Left kidney (tissue), 8 donors: ENCODE measurements at places on chromosomes 3 and 15. TPM values are rescaled to one million over a fixed set of nuclear protein-coding genes. Genes with fewer than 3 reads are reported as not detected.

Gene FNDC3B
- 62.2 TPM for polyA plus RNA-seq

DNA sequence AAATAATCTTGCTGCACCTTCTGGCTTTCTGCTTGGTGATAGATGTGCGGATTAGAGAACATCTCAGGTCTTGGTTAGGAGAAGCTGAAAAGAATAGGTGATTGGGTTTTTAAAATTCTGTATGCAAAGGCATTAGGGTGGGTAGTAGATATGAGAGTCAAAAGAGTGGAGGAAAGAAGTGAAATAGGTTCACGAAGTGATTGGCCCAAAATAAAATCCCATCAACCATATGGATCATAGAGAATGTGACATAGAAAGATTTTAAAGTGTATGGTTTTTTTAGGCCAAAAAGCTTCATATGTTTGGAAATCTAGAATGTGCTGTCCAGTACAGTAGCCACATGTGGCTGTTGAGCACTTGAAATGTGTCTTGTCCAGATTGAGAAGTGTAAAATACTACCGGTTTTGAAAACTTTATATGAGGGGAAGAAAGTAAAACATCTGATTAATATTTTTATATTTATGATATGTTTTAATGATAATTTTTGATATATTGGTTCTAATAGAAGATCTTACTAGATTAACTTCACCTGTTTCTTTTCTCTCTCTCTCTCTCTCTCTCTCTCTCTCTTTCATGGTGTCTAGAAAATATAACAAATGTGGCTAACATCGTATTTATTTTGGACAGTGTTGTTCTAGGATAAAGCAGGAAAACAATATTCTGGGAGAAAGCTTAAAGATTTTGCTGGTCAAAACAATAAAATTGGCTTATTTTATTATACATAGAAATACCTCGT lies 2.9 kb downstream of the MBNL1 start:
- DNase-seq = no peak

- DNase-seq = no peak
Measured at GRCh38 chr3:171700157-171700556, 110.1 kb downstream of the PLD1 start.

- DNase-seq = no peak
Measured at GRCh38 chr3:149216193-149216869, 5.3 kb downstream of the CP start.

Gene GOLGA8Q
- polyA plus RNA-seq = 2.5 TPM

DNA sequence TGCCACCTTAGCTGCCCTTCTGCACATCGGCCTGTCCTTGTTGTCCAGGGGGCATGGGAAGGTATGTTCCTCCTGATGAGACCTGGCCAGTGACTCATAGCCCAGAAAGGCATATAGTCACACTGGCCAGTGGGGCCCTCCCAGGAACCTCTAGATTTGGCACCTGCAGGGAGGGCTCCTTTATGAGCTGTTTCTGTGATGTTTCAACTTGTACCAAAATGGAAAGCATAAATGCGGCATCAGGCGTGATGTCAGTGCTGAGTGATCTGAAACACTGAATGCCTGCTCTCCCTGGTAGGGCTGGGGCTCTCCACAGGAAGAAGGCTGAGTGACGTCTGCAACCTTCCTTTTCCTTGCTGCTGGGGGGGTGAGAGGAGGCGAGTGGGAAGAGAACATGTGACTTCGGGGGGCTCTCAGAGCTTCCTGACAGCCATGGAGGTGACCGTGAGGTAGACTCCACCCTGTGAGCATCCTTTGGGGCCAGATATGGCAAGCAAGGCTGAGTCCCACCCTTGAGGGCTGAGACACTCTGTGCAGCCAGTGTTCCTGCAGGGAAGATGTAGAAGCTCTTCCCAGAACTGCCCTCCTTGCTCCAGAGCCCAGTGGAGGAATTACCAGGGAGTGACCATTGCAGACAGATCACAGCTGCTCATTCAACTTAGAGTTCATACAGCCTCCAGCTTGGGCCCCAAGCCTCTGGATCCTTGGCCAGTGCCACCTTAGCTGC lies 37.1 kb upstream of the APEH start:
- DNase-seq = no peak

Gene PDCD10
- 71.5 TPM for polyA plus RNA-seq

DNA sequence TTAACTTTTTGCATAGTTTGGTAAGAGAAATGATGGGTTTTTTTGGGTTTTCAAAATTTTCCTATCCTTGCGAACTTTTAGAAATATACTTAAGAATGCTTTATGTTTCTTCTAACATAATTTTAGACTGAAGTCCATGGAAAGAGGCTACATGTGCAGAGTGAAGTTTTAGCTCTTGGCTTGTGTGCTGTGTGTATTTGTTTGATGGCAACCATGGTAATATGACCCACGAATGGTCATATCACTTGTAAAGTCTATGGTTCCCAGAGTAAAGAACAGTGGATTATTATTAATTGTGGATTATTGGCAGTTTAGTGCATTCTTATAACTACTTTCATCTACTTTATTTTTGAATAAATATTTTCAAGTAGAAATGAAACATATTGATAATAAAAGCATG lies 124.0 kb upstream of the GOLGA6L4 start:
- DNase-seq = no peak

Gene IL17RD
- polyA plus RNA-seq = 66.6 TPM

- no peak for DNase-seq
Measured at GRCh38 chr15:51932161-51932560, 39.4 kb downstream of the LEO1 start.

GRCh38 chr3:59153648-59154047 lies 103.8 kb upstream of the CFAP20DC start:
- DNase-seq = no peak

- no peak for DNase-seq
Measured at GRCh38 chr3:101635345-101635744, 41.6 kb downstream of the ZBTB11 start.

GRCh38 chr3:133361011-133361410 lies 38.8 kb upstream of the BFSP2 start:
- DNase-seq = no peak

GRCh38 chr3:119880966-119881365 lies 99.1 kb downstream of the NR1I2 start:
- no peak for DNase-seq

DNA sequence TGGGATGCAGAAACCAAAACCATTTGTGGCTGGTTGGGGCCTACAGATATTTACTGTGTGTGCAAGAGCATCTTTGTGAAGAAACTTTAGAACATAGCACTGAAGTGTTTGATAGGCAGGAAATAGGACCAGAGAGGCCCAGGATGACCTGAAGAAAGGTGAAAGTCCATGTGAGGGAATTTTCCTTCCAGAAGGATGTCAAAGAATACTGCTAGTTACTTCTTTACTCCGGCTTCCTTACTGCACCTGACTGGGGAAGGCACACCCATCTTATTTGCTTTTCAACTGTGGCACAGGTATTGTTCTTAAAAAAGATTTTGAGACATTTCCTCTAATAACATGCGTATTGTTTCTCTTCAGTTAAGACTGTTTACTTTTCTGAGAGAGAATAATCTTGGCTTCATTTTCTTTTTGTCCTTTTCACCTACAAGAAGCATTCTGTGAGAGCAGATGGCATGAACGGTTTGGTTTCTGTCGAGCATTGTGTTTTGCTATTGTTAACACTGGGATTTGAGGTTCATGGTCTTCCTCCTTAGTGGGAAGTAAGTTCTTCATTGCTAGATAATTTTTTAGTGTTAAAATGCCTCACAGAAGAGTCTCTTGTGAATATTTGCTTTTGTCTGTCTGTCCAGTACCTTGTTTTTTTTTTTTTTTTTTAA lies 71.5 kb downstream of the SLCO3A1 start:
- DNase-seq = no peak

Gene ASB14
- 1.4 TPM for polyA plus RNA-seq

- peak; percentile 33 for DNase-seq
Measured at GRCh38 chr3:40191850-40192448, 117.6 kb upstream of the EIF1B start.

Gene GOLGA8R
- 10.9 TPM for polyA plus RNA-seq

DNA sequence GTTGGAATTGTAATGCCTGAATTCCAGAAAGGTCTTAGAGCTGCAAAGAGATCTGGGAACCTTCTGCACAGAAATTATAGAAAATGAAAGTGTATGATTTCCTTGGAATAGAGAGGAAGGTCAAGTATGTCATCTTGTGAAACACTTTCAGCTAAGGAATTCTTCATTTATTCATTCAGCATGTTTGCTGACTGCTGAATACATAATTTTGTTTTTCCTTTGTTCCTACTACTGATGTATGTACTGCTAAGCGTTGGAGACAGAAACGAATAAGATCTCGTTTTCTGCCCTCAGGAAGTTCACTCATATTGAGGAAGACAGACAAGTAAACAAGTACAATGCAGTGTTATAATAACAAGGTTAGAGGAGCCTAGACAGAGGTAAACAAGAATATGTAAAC lies 14.3 kb upstream of the IL20RB start:
- no peak for DNase-seq

Gene CFAP100
- polyA plus RNA-seq = 1.7 TPM

Gene ADGRG7
- polyA plus RNA-seq = not detected

DNA sequence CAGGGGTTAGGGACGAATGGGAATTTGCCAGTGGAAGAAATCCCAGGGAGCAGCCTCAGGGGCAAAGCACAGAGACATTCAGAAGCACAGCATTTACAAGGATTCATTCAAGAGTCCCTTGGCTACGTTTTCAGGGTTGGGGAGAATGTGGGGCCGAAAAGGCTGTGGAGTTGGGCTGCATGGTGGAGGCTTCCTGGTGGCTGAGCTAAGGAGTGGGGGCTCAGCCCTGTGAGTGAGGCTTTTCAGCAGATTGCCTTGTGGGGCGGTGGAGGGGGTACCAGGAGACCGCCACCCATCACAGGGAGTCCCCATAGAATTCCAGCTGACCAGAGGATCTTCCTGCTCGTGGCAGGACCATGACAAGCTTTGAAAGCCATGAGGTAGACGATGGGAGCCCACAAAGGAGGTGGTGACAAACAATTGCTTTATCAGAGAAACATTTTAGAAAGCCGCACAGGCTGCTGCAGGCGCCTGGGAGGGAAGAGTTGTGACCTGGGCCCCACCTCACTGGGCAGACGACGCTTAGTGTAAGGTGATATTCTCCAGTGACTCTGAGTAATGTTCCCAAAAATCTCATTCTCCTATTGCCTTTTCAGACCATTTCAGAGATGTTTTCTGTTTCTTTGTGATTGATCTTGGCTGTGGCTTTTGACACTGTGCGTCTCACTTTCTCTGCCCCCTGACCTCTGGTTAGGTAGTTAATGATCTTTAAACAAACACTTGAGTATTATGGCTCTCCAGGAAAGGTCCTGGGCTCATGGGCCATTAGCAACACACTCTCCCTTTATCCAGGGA lies 128.0 kb downstream of the DNAJB8 start:
- peak; percentile 48 for DNase-seq

DNA sequence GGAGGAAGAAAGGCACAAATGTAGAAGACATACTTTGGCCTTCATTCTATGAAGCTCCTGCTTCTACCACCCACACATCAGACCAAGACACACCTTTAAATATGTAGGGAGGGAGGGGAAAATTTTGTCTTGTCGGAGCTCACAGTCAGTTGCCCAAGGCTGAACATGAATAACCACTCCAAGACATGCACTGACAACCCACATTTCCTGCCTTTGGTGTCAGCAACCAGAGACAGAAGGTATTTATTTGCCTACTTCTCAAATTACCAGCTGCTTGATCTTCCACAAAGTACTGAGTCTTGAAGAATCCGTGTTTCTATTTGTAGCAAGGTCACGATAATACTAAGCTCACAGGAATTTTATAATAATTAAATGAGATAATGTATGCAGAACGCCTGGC lies 169.7 kb downstream of the KCNMB2 start:
- DNase-seq = no peak

Gene NBEAL2
- polyA plus RNA-seq = 44.0 TPM

GRCh38 chr3:19256313-19256712 lies 108.0 kb downstream of the KCNH8 start:
- DNase-seq = no peak

DNA sequence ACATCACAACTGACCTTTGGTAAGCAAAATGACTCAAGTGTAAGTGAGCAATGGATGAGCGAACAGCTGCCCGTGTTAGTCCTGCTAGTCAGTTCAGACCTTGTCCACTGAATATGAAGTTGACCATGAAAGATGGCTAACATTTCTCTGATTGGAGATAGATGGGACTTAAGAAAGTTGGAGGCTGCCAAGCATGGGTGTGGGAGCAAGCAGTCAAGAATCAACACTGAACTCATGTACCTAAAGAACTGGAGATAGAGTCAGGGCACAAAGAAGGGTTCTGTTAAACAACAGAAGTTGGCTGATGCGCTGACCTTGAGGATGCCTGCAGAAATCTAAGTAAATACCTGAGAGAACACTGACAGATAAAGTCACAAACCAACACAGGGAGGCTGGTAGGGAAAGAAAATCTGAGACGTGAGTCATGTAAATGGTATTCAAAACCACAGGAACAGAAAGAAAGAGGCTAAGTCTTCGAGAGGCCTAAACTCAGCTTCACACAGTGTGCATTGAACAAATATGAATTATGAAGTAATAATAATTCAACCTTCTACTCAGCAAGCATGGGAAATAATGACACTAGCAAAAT lies 30.7 kb upstream of the ANPEP start:
- DNase-seq = no peak

DNA sequence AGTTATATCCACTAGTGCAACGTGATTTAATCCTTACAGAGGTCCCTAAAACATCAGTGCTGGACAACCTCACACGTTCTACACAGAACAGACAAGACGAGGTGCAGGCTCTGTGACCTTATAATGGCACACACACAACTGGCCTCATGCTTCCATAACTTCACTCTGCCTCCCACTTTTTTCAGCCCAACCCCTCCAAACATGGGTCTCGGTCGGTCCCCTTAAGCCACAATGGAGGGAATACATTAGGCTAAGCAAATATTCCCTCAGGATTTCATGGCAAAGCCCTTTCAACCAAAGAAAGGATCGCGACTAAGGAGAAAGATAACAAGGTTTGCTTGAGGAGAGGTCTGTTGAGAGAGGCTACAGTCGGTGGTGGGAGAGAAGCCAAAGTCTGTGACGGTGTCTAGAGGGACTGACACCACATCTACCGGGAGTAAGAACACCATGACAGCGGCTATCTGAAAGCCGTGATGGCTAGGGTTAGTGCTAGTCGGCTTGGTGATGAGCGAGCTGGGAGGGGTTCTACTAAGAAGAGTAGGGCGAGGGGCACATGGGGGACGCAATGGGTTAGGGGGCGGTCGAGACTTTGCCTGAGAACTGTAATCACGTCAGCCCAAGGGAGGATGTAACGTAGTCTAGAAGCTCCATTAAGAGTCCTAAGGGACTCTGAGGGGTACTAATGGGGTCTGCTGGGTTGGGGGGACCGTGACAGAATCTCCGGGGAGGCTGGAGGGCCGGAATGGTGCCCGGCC lies 1.0 kb downstream of the MYO9A start:
- peak; percentile 28 for DNase-seq
